NCI-H524 (cell line): ENCODE measurements at places on chromosomes 12 and 14.
A peak's percentile ranks its signal among the peaks of the same experiment; 100 is the strongest.

- DNase-seq, result peak; percentile 99
Measured at GRCh38 chr14:79749065-79749464, 462.2 kb downstream of the DIO2 start.

- DNase-seq, result no peak
Measured at GRCh38 chr12:89750389-89751351, 42.0 kb upstream of the ATP2B1 start.

GRCh38 chr14:81222126-81222525 is 1.4 kb upstream of the GTF2A1 start:
- DNase-seq, result no peak

GRCh38 chr14:99349721-99350495 is 77.9 kb upstream of the BCL11B start:
- DNase-seq, result no peak

DNA sequence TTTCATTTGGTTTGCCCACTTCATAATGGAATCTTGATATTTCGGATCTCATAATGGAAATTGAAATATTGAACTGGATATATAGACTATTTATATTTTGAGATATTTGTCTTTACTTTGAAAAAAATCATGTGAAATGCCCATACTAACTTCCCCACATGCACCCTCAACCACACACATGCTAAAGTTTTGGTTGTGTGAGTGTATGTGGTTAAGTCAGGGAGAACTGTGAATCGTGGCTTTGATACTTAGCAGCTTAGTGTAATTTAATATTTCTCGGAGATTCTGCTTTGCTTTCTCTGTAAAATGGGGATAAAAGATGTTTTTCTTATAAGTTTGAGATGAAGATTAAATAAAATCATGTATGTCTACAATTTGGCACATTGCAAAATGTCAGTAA is 162.1 kb downstream of the OTOGL start:
- no peak for DNase-seq

- DNase-seq, result no peak
Measured at GRCh38 chr12:22802883-22803630, 178.1 kb downstream of the ETNK1 start.

GRCh38 chr14:64684091-64684490 is 20.1 kb upstream of the PLEKHG3 start:
- DNase-seq, result peak; percentile 66

- DNase-seq, result no peak
Measured at GRCh38 chr12:5051334-5051733, 7.7 kb downstream of the KCNA5 start.

- DNase-seq, result peak; percentile 84
Measured at GRCh38 chr14:31205681-31206535, 1.7 kb downstream of the HECTD1 start.

- no peak for DNase-seq
Measured at GRCh38 chr12:53551889-53552291, 44.6 kb upstream of the NPFF start.

- no peak for DNase-seq
Measured at GRCh38 chr14:103509864-103510723, 12.5 kb downstream of the CKB start.

GRCh38 chr12:25835385-25835784 is 123.1 kb upstream of the RASSF8 start:
- no peak for DNase-seq

DNA sequence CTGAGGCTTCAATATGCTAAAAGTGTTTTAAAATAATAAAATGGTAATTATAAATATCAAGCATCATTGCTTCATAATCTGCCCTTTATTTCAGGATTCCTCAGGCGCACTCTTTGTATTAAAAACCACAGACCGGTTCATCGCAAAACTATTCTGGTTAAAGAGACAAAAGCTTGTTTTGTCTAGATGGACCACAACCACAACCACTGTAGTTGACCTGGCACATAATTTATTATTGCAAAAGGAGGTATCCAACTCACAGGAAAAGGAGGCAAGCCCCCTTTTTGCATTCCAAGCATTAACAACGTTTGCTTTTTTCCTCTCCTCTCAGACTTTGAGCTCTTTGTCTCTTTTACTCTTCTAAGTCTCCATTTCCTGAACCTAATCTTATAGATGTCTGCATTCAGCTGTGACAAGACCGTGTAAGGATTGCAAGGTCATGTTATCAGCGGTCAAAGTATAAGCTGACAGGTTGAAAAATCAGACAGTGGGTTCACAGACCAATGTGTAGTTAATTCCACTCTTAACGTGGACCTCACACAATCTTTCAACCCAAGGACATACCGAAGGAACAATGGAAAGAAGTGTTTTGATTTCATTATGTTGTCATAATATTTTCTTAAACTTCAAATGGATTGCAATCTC is 1057.6 kb downstream of the GALC start:
- DNase-seq, result no peak

DNA sequence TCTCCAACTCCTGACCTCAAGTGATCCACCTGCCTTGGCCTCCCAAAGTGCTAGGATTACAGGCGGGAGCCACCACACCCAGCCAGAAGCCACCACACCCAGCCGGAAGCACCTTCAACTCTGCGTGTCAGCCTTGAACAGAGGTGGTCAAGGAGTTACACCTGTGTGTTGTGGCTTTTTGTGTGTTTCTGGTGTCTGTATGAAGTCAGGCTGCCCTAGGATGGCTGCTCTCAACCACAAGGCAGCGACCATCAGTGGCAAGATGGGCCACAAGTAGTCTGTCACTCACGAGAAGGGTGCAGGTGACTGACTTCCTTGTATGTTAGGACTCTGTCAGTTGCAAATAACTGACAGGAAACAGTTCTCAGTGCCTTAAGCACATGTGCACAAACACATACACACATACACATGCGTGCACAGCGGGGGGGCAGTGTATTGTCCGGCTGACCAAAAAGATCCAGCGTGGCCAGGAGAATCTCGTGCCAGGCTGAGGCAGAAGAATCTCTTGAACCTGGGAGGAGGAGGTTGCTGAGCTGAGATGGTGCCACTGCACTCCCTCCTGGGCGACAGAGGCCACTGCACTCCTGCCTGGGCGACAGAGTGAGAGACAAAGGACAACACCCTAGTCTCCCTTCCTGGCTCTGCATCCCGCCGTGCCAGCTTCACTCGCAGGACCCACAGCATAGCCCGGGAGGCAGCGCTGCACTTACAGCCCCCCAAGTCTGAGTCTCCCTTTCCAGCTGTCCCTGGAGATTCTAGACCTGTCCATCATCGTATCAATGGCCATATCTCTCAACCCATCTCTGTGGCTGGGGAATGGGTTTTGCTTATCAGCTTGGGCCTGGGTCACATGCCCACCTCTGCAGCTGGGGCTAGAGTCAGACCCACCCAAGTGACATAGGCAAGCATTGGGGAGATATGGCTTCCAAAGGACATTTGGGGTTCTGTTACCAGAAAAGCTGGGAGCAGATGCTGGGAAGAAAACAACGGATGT is 13.7 kb downstream of the P2RX4 start:
- no peak for DNase-seq

DNA sequence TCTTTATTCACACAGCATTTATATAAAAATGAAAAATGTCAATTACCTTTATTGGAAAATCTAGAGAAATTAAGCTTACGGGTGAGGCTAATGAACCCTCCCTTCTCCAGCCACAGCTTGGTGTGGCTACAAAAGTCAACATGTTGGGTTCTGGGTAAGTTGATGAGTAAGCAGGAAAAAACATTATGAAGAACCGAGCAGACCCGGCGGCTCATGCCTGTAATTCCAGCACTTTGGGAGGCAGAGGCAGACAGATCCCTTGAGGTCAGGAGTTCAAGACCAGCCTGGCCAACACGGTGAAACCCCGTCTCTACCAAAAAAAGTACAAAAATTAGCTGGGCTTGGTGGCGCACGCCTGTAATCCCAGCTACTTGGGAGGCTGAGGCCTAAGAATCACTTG is 10.9 kb downstream of the NAA25 start:
- no peak for DNase-seq

- DNase-seq, result no peak
Measured at GRCh38 chr12:81296556-81297305, 218.9 kb downstream of the ACSS3 start.

DNA sequence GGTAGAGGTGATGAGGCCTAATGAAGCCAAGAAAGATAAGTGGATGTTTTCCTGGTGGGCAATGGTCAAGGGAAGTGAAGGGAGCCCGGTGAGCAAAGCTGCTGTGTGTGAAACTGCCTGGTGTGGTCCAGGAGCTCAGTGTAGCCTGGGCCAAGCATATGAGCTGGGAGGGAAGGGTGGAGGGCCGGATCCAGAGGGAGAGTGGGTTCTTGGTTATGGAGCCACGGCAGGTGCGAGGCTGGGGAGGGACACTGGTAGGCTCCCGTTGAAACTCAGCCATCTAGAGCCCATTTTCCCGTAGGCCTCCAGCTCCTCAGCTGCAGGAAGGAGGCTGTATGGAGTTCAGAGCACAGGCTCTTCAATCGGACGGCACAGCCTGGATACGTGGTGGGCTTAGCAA is 10.2 kb upstream of the CLMN start:
- no peak for DNase-seq

DNA sequence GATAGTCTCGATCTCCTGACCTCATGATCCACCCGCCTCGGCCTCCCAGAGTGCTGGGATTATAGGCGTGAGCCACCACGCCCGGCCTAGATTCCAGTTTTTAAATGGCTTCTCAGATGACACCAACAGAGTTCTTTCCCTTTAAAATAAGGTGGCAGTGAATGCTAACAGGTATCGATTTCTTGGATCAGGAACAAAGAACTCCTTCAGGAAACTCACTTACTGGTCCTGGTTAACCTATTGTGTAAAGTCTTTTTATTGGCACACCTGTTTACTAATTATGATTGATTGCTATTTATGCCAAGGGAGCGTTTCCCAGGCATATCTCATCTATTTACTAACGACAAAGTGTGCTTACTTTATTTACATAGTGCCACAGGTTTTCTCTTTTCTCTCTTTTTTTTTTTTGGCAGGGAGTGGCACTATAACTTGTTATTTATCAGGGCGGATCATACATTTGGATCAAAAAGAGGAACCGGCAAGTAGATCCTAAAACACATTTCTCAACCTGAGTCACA is 89.7 kb downstream of the GLT1D1 start:
- no peak for DNase-seq

DNA sequence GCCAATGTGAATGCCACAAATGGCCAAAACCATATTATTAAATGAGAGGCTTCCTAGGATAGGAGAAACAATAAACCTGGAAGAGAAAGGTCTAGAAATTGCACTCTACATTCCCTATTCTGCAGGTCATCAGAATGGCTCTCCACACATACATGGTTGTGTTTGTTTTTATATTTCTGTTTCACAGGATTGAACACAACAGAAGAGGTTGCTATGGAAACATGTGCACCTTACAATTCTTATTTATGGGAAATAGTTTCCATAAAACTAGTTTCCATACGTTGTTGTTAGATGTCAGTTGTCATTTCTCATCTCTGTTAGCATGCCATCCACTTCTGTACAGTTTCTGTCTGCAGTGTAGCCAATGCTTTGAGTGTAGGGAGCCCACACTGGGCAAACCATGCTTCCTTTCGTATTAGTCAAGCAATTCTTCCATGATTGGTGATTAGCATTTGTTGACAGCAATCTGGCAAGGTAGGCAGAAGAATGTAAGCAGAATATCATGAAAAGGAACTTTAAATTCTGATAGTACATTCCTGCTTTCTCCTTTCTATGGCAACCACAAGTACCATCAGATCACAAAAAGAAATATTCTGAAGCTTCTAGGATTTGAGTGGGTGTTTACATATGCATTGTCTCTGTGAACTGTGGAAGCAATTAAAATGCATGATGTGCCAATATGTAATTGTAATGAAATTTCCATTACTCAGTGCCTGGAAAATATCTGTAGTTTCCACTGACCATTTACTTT is 141.6 kb upstream of the AVPR1A start:
- DNase-seq, result no peak

- no peak for DNase-seq
Measured at GRCh38 chr14:61668282-61668681, 27.0 kb upstream of the HIF1A start.

- DNase-seq, result no peak
Measured at GRCh38 chr12:120797677-120798642, 72.3 kb downstream of the ACADS start.

- DNase-seq, result no peak
Measured at GRCh38 chr12:96198965-96199364, 4.8 kb downstream of the ELK3 start.

- no peak for DNase-seq
Measured at GRCh38 chr14:60573943-60574495, 65.1 kb downstream of the SIX6 start.

DNA sequence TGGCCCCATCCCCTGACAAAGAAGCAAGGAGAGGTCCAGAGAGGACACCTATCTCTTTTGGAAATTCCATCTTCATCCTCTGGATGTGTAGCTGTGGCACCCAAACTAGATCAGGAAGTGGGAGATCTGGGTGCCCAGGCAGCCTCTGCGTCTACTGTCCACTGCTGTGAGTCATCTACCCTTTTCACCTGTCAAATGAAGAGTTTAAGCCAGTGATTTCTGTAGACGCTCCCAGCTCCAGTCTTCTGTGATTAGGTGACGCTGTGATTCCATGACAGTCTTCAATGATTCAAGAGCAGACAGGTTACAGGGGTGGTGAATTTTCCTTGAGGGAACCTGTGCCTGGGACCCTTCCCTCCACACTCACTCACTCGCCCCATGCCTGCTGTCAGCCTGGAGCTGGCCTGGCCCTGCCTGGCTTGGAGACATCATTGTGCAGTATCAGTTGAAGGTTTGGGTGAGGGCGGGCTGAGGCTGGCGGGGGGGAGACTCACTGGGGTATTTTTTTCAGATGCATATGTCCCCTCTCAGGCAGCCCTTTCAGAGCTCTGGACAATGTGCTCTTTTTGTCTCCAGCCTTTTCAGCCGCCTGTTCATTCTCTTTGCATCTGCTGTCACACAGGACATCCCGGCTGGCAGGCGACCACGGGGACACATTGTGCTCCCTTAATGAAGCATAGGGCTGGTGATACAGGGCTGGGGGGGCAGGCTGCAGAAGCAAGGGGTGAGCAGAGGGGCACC is 56.8 kb upstream of the PARP11 start:
- DNase-seq, result no peak

DNA sequence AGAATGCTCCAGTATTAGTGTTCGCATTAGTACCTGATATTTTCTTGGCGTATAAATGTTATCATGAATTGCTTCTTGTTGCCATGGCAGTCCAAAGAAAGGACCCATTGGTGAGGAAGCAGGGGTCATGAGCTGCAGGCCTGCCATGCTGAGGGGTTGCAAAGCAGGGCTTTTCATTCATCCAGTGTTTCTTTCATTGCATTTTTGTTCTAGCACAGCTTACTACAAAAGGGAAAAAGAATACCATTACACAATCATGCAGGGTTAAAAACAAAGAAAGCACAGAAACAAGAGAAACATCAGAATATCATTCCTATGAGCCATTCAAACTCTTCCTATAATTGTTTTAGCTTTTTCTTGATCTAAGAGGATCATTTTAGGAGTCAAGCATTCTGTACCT is 24.0 kb downstream of the DICER1 start:
- no peak for DNase-seq
